ENCODE measurements at places on chromosomes 16 and 17.

DNA sequence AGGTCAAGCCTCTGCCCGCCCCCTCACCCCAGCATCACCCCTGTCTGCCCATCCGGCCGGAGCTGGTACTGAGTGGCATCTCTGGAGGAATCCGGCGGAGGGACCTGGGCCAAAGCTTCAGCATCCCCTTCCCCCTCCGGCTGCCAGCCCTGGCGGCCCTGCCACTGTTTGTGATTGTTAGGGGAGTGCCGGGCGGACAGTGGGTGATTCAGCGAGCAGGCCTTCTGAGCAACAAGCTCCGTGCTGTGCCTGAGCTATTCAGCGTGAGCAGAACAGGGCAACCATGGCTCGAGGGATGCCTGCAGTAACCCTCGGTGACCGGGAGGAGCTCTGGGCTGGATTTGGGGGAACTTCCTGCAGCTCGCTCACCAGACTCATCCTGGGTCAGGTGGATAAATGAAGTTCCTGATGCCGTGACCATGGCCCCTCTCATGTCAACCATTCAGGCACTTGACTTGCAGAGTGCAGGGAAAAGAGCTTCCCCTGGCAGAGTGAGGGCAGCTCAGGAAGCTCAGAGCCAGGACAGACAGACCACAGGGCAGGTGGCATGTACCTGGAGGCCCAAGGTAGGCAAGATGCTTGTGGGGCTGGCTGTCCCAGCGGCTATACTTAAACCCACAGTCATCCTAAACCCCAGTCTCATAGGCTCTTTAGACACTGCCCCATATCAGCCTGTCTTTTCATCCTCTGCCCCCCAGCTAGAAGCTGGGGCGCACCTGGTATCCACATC is 24.3 kb upstream of the MLKL start:
- DNase-seq = no peak
- H3K4me3 ChIP-seq = no peak overlapping the region
- H3K27me3 ChIP-seq = no peaks in the 10 kb centered on the region
- no peak overlapping the region for H3K27ac ChIP-seq
- no peaks in the 10 kb centered on the region for H3K4me1 ChIP-seq
- no peaks in the 10 kb centered on the region for H3K36me3 ChIP-seq

- H3K27me3 ChIP-seq = no peaks in the 10 kb centered on the region
- H3K36me3 ChIP-seq = peaks cover 45% of the 10 kb centered on the region
Observed at GRCh38 chr16:89522287-89522686, 14.1 kb downstream of the SPG7 start.

DNA sequence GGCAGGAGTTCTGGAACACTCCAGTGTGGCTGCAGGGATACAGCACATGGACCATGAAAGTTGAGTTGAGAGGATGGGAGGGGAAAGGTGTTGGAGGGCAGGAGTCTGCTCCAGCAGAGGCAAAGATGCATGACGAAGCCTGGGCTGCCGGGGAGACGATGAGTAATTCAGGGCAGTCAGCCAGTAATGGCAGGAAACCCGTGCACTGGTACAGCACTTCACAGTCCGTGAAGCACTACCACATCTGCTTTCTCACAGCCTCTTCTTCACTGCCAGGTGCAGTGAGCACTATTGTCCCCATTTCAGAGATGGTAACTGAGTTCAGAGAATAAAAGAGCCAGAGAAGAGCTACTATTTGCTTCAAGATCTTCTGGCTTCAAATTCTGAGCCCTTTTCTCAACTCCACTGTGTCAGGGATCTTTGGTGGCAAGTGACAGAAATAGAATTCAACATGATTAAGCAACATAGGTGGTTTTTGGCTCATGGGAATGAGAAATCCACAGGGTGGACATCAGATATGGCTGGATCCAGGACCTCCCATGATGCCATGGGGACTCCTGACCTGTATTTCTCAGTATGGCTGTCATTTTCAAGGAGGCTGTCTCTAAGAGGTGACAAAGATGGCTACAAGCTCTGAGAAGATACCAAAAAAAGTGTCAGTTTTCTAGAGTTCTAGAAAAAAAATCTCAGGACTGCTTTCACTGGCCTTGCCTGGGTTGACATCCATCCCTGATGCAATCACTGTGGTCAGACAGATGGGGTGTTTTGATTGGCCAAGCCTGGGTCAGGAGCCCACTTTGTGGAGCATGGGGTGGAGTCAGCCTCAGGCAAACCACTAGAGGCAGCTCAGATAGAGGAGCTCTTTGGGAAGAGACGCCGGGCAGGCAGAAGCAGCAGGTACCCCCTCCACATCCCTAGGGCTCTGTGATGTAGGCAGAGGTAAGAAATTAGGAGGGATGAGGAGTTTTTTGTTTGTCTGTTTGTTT is 24.7 kb downstream of the IL21R start:
- H3K4me3 ChIP-seq = peak overlapping the region; percentile 58
- peaks cover 62% of the 10 kb centered on the region for H3K36me3 ChIP-seq
- H3K27me3 ChIP-seq = no peaks in the 10 kb centered on the region
- peaks cover 37% of the 10 kb centered on the region for H3K4me1 ChIP-seq
- DNase-seq = peak; percentile 75

- no peaks in the 10 kb centered on the region for H3K36me3 ChIP-seq
- H3K4me1 ChIP-seq = no peaks in the 10 kb centered on the region
- H3K27me3 ChIP-seq = peaks cover 6% of the 10 kb centered on the region
- DNase-seq = no peak
- no peak overlapping the region for H3K27ac ChIP-seq
Observed at GRCh38 chr17:61475726-61476125, 23.5 kb downstream of the TBX4 start.

DNA sequence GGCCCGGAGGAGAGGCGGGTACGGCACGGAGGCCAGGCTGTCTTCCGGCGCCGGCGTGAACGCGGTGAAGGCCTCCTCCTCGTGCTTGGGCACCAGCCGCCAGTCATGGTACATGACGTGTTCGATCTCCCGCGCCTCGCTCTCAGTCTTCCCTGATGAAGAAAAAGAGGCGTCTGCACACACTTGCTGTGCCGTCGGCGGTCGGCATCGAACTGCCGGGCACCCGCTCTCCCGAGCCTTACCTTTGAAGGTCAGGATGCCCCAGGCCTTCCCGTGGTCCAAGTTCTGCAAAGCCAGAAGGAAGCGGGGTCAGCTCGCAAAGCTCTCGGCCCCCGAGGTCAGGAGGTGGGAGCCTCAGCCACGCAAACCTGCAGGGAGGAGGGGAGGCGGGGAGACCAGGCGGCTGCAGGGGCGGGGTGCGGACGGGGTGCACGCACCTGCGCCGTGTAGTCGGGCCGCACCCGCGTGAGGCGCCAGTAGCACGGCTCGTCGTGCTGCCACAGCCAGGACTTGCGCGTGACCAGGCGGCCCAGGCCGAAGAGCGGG is at the start of gene EME2:
Gene EME2, plus strand, starts transcription at position 449 of the 546 bp plus-strand sequence. CDS start 418 bp downstream, outside the sequence.
- H3K4me1 ChIP-seq = peaks cover 2% of the 10 kb centered on the region
- DNase-seq = peak; percentile 45
- peak within 1 kb of the TSS; percentile 98 for H3K4me3 ChIP-seq
- H3K36me3 ChIP-seq = peaks cover 18% of the 10 kb centered on the region
- H3K27me3 ChIP-seq = no peaks in the 10 kb centered on the region

DNA sequence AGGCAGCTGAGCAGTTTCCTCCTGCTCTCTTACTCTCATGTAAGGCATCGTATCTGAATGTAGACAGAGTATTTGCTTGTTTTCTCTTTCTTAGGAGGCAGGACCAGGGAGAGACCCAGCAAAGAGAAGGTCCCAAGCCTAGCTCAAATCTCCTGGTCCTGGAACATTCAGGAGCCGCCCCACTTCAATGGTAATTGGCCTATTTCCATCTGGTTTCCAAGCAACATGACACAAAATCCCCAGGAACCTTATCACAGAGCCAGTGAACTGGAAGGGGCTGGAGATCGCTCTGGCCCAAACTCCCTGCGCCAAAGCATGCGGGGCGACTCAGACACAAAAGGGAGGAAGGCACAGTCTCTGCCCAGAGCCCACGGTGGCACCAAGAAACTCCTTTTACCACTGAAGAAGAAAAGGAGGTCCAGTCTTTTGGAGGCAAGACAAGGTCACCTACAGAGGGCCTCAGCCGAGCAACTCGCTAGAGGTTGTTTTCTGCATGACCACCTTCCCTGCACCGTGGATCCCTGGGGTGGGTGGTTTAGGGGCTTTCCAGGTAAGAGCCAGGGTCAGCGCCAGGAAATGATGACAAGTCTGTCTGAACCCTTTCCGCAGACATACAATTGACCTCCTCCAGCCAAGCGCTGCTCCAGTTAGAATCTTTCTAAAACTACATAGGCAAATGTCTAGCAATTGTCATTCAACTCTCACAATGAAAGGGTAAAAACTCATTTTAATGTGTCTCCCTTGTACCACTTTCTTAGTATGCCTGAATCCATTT is 394.7 kb downstream of the SOX9 start:
- H3K36me3 ChIP-seq = no peaks in the 10 kb centered on the region
- no peak overlapping the region for H3K27ac ChIP-seq
- H3K27me3 ChIP-seq = no peaks in the 10 kb centered on the region
- H3K4me1 ChIP-seq = no peaks in the 10 kb centered on the region
- H3K4me3 ChIP-seq = no peak overlapping the region
- no peak for DNase-seq

- peak overlapping the region; percentile 98 for H3K4me3 ChIP-seq
- H3K36me3 ChIP-seq = peaks cover 18% of the 10 kb centered on the region
- H3K4me1 ChIP-seq = peaks cover 39% of the 10 kb centered on the region
- peak; percentile 55 for DNase-seq
- peak overlapping the region; percentile 99 for H3K27ac ChIP-seq
Observed at GRCh38 chr17:75404731-75405364, 630 bp downstream of the GRB2 start.

- H3K27me3 ChIP-seq = peaks cover 21% of the 10 kb centered on the region
- H3K36me3 ChIP-seq = no peaks in the 10 kb centered on the region
- DNase-seq = no peak
- no peak overlapping the region for H3K4me3 ChIP-seq
- no peaks in the 10 kb centered on the region for H3K4me1 ChIP-seq
Observed at GRCh38 chr17:32303781-32304288, 38.1 kb downstream of the C17orf75 start.

DNA sequence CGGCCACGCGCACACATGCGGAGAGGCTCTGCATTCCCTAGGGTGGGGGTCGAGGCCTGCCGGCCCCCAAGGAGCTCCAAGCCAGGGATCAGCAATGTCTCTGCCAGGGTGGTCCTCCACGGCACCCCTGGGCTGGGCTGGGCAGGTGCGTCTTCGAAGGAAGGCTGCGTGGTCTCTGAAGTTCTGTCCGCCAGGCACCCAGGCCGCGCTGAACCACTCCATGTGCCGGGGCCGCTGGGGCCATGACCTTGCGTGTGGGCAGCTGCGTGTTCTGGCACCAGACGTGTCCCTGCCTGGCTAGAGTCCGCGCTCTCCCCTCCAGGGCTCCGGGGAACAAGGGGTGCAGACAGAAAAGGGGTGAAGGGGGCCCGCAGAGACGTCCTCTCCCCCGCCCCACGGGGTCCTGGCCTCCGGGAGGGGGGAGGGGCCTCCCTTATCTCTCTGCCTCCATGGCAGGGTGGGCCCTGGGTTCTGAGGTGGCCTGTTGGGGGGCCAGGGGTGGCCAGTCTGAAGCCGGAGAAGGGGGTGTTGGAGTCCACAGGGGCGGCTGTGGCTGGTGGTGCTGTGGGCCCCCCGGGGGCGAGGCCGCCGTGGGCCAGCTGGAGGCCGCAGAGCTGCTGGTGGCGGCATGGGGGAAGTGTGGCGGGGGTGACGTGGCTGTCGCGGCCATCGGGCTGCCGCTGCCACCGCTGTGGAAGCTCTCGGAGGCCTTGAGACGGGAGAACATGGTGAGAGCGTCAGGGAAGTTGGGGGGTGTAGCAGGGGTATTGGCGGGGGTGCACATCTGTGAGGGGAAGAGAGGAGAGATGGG is 5.3 kb downstream of the UBALD1 start:
- no peak for DNase-seq
- H3K4me1 ChIP-seq = peaks cover 2% of the 10 kb centered on the region

DNA sequence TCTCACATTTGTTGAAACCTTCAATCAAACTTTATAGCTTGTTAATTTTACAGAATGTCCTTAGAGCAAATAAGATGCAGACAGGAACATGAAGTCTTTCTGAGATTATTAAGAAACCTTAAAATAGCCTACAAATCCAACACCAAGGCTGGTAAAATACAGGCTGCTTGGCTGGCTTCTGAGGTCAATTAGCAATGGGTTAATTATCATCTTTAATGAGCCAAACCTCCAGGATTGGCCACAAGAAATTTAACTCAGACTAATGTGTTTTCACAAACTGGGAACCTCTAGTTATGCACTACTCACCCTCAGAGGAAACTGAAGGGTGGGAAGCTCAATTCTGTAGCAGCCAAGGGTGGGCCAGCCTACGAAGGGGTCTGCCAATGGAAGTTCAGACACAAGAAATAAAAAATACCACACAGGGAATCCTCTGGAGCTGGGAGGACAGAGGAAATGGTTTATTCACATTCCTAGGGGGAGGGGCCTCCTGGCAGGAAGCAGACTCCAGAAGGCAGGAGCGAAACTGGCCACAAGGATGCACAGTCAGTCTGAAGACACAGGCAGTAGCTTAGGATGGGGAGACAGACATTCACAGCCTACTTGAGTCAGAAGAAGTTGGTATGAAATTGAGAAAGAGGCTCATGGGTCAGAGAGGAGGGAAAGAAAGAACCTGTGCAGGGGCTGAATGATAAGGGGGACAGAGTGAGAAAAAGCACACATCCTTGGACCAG is 36.1 kb downstream of the HIC1 start:
- peaks cover 64% of the 10 kb centered on the region for H3K4me1 ChIP-seq
- no peak for DNase-seq
- H3K27me3 ChIP-seq = no peaks in the 10 kb centered on the region
- H3K27ac ChIP-seq = peak overlapping the region; percentile 17
- H3K4me3 ChIP-seq = peak overlapping the region; percentile 88

DNA sequence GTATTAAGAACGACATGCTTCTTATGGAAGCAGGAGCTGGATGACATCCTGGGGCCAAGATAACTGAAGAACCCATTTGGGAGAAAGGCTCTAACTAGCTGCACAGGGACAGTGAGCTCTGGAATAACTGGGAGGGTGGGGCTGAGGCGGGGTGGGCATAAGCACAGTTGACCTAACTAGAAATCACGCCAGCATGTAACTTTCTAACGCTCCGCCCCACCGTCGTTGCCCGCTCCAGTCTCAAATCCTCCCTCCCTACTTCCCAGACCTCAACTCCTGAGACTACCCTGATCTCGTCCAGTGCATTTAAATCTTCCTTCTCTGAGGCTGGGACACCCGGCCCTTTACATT is 436 bp downstream of the PHB1 start:
- peaks cover 17% of the 10 kb centered on the region for H3K36me3 ChIP-seq
- H3K4me3 ChIP-seq = peak overlapping the region; percentile 97

- H3K27ac ChIP-seq = no peak overlapping the region
- DNase-seq = no peak
- H3K27me3 ChIP-seq = no peaks in the 10 kb centered on the region
- no peaks in the 10 kb centered on the region for H3K36me3 ChIP-seq
- no peak overlapping the region for H3K4me3 ChIP-seq
Observed at GRCh38 chr16:65219786-65220185, 97.9 kb upstream of the CDH11 start.

GRCh38 chr16:86362155-86362849 is 148.0 kb upstream of the FOXF1 start:
- H3K27ac ChIP-seq = no peak overlapping the region
- no peak for DNase-seq
- no peaks in the 10 kb centered on the region for H3K36me3 ChIP-seq
- no peaks in the 10 kb centered on the region for H3K4me1 ChIP-seq
- H3K4me3 ChIP-seq = no peak overlapping the region
